Pulmonary artery endothelial cell (primary cell): ENCODE measurements at places on chromosomes 13 and 19.

GRCh38 chr13:55263045-55263444 lies 1877.7 kb upstream of the PRR20A start:
- no peak for DNase-seq

GRCh38 chr19:34173193-34173956 lies 1.1 kb downstream of the LSM14A start:
- DNase-seq = no peak

DNA sequence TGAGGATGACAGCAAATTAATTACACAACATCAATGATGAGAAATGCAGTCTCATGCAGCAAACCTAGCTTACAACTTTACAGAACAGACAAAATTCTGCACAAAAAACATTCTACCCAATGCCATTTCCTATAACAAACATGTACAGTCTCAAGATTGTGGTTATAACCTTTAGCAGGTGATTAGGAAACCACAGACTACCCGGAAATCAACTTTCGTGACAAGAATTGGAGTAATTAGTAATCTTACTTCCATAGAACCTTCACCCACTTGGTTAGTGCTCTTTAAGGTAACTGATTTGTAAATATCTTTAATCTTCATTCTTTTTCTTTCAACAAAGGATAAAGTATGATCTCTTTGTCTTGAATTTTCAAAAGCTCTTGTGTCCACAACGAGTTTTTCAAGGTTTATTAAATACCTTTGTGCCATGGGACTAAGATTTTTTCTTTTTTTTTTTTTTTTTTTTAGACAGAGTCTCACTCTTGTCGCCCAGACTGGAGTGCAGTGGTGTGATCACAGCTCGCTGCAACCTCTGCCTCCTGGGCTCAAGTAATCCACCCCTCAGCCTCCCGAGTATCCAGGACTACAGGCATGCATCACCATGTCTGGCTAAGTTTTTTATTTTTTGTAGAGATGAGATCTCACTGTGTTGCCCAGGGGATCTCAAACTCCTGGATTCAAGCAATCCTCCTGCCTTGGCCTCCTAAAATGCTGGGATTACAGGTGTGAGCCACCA lies 78.8 kb downstream of the MAP4K1 start:
- DNase-seq = no peak

GRCh38 chr13:23325191-23325590 lies 108.3 kb downstream of the SACS start:
- no peak for DNase-seq

GRCh38 chr19:15829786-15830185 lies 14.3 kb upstream of the OR10H1 start:
- no peak for DNase-seq

DNA sequence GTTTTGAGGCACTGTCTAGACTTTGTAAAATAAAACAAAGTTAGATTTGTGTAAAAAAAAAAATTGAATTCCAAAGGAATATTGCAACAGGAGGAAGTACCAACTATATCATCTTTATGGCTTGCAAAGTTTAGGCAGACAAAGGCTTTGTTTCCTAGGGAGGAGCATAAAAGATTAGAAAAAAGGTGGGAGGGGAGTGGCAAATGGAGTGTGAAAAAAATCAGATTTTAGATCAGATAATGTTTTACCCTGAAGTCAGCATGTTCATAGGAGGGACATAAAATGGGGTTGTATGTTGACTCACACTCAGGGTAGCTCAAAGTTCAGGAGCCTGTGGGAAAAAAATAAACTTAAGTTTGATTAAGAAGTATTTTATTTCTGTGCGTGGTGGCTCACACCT lies 3.7 kb downstream of the ZNF85 start:
- no peak for DNase-seq

- DNase-seq = no peak
These were observed 21.4 kb downstream of the TSSK6 start for GRCh38 chr19:19493841-19494546.

- DNase-seq = no peak
These were observed 195.2 kb upstream of the IPO5 start for GRCh38 chr13:97758317-97758716.

- DNase-seq = no peak
These were observed 7.7 kb upstream of the CIRBP start for GRCh38 chr19:1261538-1261797.

- DNase-seq = no peak
These were observed 121.9 kb upstream of the TSC22D1 start for GRCh38 chr13:44698066-44698465.

- no peak for DNase-seq
These were observed 3.2 kb upstream of the EBPL start for GRCh38 chr13:49694446-49694845.
